ENCODE measurements at places on chromosomes 13 and 19.
A peak's percentile ranks its signal among the peaks of the same experiment; 100 is the strongest.

- no peak for DNase-seq
Measured at GRCh38 chr13:109586509-109587346, 199.7 kb downstream of the IRS2 start.

GRCh38 chr13:27360562-27360961, 63.9 kb upstream of the GTF3A start:
- no peak for DNase-seq

DNA sequence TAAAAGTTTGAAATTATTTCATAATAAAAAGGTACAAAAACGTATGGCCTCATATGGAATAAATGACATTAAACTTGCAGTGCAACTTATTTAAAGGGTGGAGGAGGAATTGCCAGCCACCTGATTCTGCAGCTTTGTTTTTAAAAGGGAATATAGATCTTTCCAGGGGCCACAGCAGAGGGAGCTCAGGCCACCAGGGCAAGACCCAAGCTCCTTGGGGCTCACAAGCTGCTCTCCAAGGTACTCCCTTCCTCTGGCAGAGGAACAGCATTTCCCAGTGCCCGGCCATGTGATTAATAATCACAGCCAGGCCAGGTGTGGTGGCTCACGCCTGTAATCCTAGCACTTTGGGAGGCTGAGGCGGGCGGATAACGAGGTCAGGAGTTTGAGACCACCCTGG, 6.2 kb downstream of the ACOD1 start:
- DNase-seq, result no peak

DNA sequence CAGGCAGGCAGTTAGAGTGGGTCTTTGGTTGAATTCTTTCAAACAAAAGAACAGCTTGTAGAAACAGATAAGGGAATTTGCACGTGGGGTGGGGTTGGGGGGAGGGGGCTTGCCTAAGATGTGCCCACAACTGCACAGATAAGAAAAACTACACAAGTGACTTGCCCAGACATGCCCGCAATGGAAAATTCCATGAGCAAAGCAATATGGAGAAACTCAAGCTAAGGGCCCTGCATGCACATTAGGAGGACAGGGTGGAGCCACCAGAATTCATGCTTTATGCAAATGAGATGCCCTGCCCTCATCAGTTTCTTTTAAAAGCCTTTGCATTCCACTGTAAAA, 755.6 kb upstream of the MIR17HG start:
- DNase-seq, result no peak

- no peak for DNase-seq
Measured at GRCh38 chr19:2532252-2533071, 56.5 kb downstream of the GADD45B start.

- DNase-seq, result no peak
Measured at GRCh38 chr19:35086455-35086854, 29.2 kb upstream of the FXYD3 start.

GRCh38 chr19:4337906-4338440, 654 bp downstream of the STAP2 start:
- DNase-seq, result no peak

- no peak for DNase-seq
Measured at GRCh38 chr19:16198370-16198651, 600 bp downstream of the AP1M1 start.

- DNase-seq, result peak; percentile 91
Measured at GRCh38 chr13:31199849-31200636, at the start of gene B3GLCT. Gene B3GLCT, plus strand, starts transcription at chr13:31199975. Its CDS starts 110 bp downstream, at chr13:31200085.

DNA sequence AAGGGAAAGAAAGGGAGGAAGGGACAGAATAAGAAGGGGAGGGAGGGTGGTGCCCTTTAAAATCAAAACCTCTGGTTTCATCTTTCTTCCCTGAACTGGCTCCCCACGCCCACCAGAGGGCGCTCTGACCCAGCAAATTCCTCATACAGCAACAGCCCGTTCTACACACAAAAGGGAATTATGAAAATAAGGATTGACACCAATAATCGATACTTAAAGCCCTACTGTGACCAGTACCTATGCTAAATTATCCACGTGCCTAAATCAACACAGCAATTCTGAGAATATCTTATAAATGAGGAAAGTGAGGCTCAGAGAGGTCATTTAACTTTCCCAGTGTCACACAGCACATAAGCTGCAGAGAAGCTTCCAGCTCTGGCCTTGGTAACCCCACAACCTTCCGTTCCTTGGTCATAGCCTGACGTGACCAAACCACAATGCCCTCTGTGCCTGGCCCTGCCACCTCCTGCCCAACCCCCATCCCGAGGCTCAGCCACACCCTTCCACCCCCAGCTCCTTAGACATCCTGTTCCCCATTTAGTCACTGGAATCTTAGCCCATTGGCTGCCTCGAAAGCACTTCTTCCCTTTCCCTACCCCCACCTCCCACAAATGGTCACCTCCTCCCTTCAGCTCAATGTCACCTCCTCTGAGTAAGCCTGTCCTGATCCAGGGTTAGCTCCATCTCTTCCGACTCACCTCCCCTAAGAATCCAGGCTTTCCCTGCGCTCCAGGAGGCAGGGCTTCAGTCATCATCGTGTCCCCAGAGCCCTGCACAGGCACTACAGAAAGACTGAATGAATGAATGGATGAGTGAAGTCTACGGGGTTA, 34.2 kb upstream of the PNMA8B start:
- peak; percentile 81 for DNase-seq

Data from B cell (primary cell).